ENCODE measurements at places on chromosomes 1 and 21. TPM values are rescaled to one million over a fixed set of nuclear protein-coding genes. Genes with fewer than 3 reads are reported as not detected.
A peak's percentile ranks its signal among the peaks of the same experiment; 100 is the strongest.

- no peaks in the 10 kb centered on the region for H3K27me3 ChIP-seq
- no peak overlapping the region for H3K4me3 ChIP-seq
- H3K36me3 ChIP-seq: peaks cover 3% of the 10 kb centered on the region
- DNase-seq: no peak
- H3K27ac ChIP-seq: no peak overlapping the region
- H3K4me1 ChIP-seq: peaks cover 8% of the 10 kb centered on the region
Observed at GRCh38 chr1:111758373-111758772, 2.7 kb downstream of the DDX20 start.

Gene OLFML2B
- 0.68 TPM for total RNA-seq

Gene ERVH48-1
- not detected for total RNA-seq

Gene DNTTIP2
- 75.3 TPM for total RNA-seq

Gene SELENOF
- total RNA-seq: 45.2 TPM

- no peaks in the 10 kb centered on the region for H3K27me3 ChIP-seq
- H3K36me3 ChIP-seq: no peaks in the 10 kb centered on the region
- DNase-seq: peak; percentile 39
- peak overlapping the region; percentile 87 for H3K4me3 ChIP-seq
- H3K27ac ChIP-seq: peak overlapping the region; percentile 100
- H3K4me1 ChIP-seq: peaks cover 37% of the 10 kb centered on the region
Observed at GRCh38 chr1:224435318-224435763, 744 bp upstream of the WDR26 start.

Gene ITGB3BP
- total RNA-seq: 6.1 TPM

GRCh38 chr1:11563560-11564069 lies 84.7 kb downstream of the DISP3 start:
- H3K4me1 ChIP-seq: no peaks in the 10 kb centered on the region
- H3K27ac ChIP-seq: no peak overlapping the region
- H3K27me3 ChIP-seq: peaks cover 26% of the 10 kb centered on the region
- H3K36me3 ChIP-seq: no peaks in the 10 kb centered on the region

GRCh38 chr21:25577424-25578055 lies 29.7 kb downstream of the MRPL39 start:
- no peak overlapping the region for H3K27ac ChIP-seq
- no peak overlapping the region for H3K4me3 ChIP-seq
- no peak for DNase-seq
- no peaks in the 10 kb centered on the region for H3K36me3 ChIP-seq

DNA sequence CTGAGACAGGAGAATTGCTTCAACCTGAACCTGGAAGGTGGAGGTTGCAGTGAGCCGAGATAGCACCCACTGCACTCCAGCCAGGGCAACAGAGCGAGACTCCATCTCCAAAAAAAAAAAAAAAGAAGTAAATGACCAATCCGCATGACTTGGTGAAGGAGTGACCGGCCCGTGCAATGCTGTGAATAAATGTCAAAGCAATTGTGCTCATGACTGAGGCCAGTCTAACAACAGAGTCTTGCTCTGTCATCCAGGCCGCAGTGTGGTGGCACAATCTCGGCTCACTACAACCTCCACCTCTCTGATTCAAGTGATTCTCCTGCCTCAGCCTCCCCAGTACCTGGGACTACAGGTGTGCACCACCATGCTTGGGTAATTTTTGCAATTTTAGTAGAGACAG lies 27.8 kb upstream of the SLC19A1 start:
- H3K4me3 ChIP-seq: no peak overlapping the region
- H3K4me1 ChIP-seq: no peaks in the 10 kb centered on the region
- H3K36me3 ChIP-seq: no peaks in the 10 kb centered on the region
- DNase-seq: no peak

Gene SPATA17
- total RNA-seq: not detected

- no peak overlapping the region for H3K27ac ChIP-seq
- no peak overlapping the region for H3K4me3 ChIP-seq
- no peaks in the 10 kb centered on the region for H3K27me3 ChIP-seq
- H3K4me1 ChIP-seq: peaks cover 37% of the 10 kb centered on the region
- H3K36me3 ChIP-seq: no peaks in the 10 kb centered on the region
Observed at GRCh38 chr1:160346958-160347357, 3.8 kb downstream of the NCSTN start.

DNA sequence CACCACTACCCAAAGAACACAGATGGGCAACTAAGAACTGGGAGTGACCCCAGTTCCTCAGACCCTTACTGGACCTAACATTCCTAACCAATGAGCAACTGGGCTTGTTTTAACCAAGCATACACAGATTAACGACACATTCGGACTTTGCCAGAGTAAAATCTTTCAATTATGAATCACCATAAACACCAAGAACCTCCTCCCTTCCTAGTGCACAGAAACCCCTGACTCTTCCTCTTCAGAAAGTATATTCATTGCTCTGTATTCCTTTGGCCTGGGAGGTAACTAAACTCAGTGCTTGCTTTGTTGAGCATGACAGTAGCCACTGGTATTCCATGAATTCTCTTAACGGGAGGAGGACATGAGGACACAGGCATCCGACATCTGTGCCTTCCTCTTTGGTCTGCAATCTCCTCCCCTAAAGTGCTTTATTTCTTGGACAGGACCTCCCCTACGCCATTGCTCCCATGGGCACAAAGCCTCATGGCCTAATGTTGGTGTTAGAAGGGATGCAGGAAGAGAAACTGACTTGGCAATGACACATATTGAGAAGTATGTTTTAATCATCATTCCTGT lies 42.7 kb downstream of the SEC16B start:
- H3K27me3 ChIP-seq: no peaks in the 10 kb centered on the region
- DNase-seq: no peak
- no peak overlapping the region for H3K27ac ChIP-seq
- H3K4me1 ChIP-seq: no peaks in the 10 kb centered on the region
- peaks cover 22% of the 10 kb centered on the region for H3K36me3 ChIP-seq

GRCh38 chr21:35244514-35244913 lies 195.4 kb upstream of the RUNX1 start:
- no peaks in the 10 kb centered on the region for H3K36me3 ChIP-seq

Gene RPTN
- total RNA-seq: not detected

GRCh38 chr1:29211086-29212030 lies 19.4 kb downstream of the MECR start:
- H3K4me1 ChIP-seq: no peaks in the 10 kb centered on the region
- H3K27me3 ChIP-seq: no peaks in the 10 kb centered on the region
- peaks cover 41% of the 10 kb centered on the region for H3K36me3 ChIP-seq
- H3K27ac ChIP-seq: no peak overlapping the region

GRCh38 chr21:29299916-29300806 lies 1.4 kb downstream of the BACH1 start:
- DNase-seq: peak; percentile 73
- H3K4me3 ChIP-seq: peak overlapping the region; percentile 87
- H3K36me3 ChIP-seq: no peaks in the 10 kb centered on the region
- peaks cover 52% of the 10 kb centered on the region for H3K4me1 ChIP-seq
- peak overlapping the region; percentile 95 for H3K27ac ChIP-seq

Gene PADI4
- not detected for total RNA-seq

DNA sequence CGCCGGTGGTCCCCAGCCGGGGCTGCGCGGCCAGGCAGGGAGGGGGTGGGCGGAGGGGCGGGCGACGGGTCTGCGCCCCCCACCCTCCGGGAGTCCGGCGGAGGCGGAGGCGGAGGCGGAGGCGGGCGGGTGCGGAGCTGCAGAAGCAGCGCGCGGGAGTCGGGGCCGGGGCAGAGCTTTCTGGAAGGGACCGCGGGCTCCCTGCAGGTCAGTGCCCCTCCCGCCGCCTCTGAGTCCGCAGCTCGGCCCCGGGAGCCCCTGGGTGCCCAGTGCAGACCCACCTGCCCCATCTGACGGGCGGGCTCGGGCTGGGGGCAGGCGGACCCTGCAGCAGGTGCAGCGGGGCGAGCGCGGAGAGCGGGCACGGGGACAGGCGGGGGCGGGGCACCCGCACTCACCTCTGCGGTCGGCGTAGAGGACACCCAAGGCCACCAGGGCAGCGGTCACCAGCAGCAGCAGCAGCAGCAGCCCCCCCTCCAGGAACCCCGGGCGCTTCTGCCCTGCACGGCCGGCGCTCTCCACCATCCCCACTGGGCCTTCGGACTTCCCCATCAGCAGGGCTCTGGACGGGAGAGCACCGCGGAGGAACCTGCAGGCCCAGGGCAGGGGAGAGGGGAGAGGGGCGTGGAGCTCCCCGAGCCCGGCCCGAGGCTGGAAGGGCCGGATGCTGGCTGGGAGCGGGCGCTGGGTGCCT lies 3.7 kb downstream of the MMEL1 start:
- H3K36me3 ChIP-seq: no peaks in the 10 kb centered on the region
- no peaks in the 10 kb centered on the region for H3K4me1 ChIP-seq
- H3K27me3 ChIP-seq: peaks cover 34% of the 10 kb centered on the region
- H3K27ac ChIP-seq: no peak overlapping the region

- H3K27me3 ChIP-seq: no peaks in the 10 kb centered on the region
- no peaks in the 10 kb centered on the region for H3K36me3 ChIP-seq
- H3K4me3 ChIP-seq: no peak overlapping the region
- H3K27ac ChIP-seq: peak overlapping the region; percentile 90
Observed at GRCh38 chr1:25550683-25551310, 7.4 kb downstream of the LDLRAP1 start.

Gene CDK18
- 1.2 TPM for total RNA-seq

DNA sequence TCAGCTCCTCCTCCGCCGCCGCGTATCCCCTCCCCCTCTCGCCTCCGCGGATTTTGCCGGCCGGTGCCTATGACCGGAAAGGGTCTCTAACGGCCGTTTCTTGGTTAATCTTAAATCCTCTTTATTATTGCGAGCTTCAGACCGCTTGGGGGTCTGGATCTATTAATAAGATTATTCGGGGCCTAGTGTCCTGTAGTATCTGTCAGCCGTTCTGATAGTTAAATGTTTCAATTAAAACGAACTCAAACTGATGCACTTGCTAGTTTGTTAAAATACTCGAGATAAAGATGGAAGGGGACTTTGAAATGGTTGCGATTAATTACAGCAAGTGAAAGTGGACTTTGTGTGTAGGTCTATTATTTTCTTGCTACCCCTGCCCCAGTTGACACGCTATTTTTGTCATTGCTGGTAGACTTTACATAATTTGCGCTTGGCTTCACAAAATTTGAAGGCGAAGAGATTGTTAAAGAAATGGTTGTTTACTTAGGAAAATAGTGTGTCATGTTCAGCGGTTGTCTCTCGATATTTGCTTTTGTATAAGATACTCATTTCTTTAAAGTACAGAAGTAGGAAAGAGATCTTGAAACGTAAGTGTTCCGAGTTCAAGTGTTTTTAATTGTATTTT lies 779 bp downstream of the SON start:
- H3K27ac ChIP-seq: peak overlapping the region; percentile 99
- peak; percentile 65 for DNase-seq
- H3K36me3 ChIP-seq: no peaks in the 10 kb centered on the region
- peak overlapping the region; percentile 71 for H3K4me3 ChIP-seq

Gene ADAMTS5
- 7.6 TPM for total RNA-seq

GRCh38 chr21:15968776-15969310 lies 239.1 kb downstream of the USP25 start:
- no peaks in the 10 kb centered on the region for H3K27me3 ChIP-seq
- H3K27ac ChIP-seq: no peak overlapping the region
- no peak overlapping the region for H3K4me3 ChIP-seq
- no peaks in the 10 kb centered on the region for H3K4me1 ChIP-seq

Gene IVL
- total RNA-seq: not detected

DNA sequence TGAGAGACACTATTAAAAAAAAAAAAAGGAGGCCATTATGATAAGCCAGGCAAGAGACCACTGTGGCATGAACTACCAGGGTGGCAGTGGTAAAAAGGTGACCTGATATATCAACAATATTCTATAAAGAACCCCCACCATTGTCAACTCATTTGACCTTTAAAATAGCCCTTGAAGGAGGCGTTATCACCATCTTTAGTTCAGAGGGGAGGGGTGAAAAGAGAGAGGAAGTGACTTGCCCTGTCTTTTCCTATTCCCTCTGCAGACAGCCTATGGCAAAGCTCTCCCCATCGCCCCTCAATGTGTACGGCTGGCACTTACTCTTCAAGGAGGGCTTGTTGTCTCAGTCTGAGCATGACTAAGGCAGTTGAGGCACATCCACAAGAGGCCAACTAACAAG lies 11.7 kb upstream of the SLFNL1 start:
- no peak overlapping the region for H3K27ac ChIP-seq
- H3K4me3 ChIP-seq: no peak overlapping the region
- no peaks in the 10 kb centered on the region for H3K27me3 ChIP-seq
- no peaks in the 10 kb centered on the region for H3K4me1 ChIP-seq
- H3K36me3 ChIP-seq: peaks cover 55% of the 10 kb centered on the region

- peak overlapping the region; percentile 53 for H3K27ac ChIP-seq
- H3K4me3 ChIP-seq: no peak overlapping the region
- no peaks in the 10 kb centered on the region for H3K36me3 ChIP-seq
- H3K4me1 ChIP-seq: peaks cover 10% of the 10 kb centered on the region
Observed at GRCh38 chr1:175269151-175269550, 76.6 kb upstream of the KIAA0040 start.

DNA sequence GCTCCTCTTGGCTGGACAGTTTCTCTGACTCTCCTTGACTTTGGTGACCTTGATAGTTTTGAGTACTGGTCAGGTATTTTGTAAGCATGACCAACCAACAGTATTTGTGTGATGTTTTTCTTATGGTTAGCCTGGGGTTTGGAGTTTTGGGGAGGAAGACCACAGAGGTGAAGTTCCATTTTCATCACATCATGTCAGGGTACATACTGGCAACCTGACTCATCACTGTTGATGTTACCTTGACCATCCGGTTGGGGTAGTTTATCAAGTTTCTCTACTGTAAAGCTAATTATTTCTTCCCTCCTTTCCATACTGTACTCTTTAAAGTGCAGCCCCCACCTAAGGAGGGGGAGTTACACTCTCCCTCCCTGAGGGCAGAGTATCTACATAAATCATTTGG lies 13.4 kb downstream of the OSCP1 start:
- H3K4me3 ChIP-seq: no peak overlapping the region
- DNase-seq: no peak
- H3K27ac ChIP-seq: no peak overlapping the region
- H3K27me3 ChIP-seq: no peaks in the 10 kb centered on the region

- H3K4me3 ChIP-seq: no peak overlapping the region
- no peaks in the 10 kb centered on the region for H3K27me3 ChIP-seq
- H3K27ac ChIP-seq: peak overlapping the region; percentile 41
- H3K4me1 ChIP-seq: no peaks in the 10 kb centered on the region
Observed at GRCh38 chr1:226034482-226034881, 28.0 kb upstream of the H3-3A start.

Gene CGN
- total RNA-seq: 0.78 TPM

- no peak overlapping the region for H3K4me3 ChIP-seq
- no peak for DNase-seq
- peaks cover 37% of the 10 kb centered on the region for H3K4me1 ChIP-seq
- H3K36me3 ChIP-seq: no peaks in the 10 kb centered on the region
- H3K27me3 ChIP-seq: peaks cover 99% of the 10 kb centered on the region
Observed at GRCh38 chr1:50426108-50426700, 3.0 kb upstream of the DMRTA2 start.

- peaks cover 14% of the 10 kb centered on the region for H3K4me1 ChIP-seq
- no peaks in the 10 kb centered on the region for H3K36me3 ChIP-seq
- no peak overlapping the region for H3K27ac ChIP-seq
- no peaks in the 10 kb centered on the region for H3K27me3 ChIP-seq
Observed at GRCh38 chr21:36926989-36927718, 39.3 kb downstream of the HLCS start.

DNA sequence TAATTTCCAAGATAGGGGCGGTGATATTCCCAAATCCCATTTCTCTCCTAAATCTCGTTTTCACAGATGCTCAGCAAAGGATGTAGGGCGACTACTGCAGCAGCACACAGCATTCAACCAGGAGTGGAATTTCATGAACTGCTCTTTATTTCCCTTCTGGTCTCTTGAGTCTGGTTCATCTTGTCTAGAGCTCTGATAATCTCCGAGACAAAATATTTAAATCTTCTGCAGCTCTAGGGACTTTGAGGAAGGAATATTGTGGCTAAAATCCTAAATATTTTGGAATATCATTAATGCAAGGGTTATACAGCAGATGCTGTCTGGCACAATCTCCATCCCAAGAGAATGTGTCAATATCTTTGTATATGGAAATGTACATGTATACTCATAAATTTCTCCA lies 45.4 kb downstream of the KIF26B start:
- H3K4me1 ChIP-seq: no peaks in the 10 kb centered on the region
- peaks cover 8% of the 10 kb centered on the region for H3K27me3 ChIP-seq
- no peaks in the 10 kb centered on the region for H3K36me3 ChIP-seq
- no peak overlapping the region for H3K27ac ChIP-seq
- DNase-seq: no peak

All from gastrocnemius medialis (tissue), 4 donors.